ENCODE measurements at places on chromosomes 16 and 17.

DNA sequence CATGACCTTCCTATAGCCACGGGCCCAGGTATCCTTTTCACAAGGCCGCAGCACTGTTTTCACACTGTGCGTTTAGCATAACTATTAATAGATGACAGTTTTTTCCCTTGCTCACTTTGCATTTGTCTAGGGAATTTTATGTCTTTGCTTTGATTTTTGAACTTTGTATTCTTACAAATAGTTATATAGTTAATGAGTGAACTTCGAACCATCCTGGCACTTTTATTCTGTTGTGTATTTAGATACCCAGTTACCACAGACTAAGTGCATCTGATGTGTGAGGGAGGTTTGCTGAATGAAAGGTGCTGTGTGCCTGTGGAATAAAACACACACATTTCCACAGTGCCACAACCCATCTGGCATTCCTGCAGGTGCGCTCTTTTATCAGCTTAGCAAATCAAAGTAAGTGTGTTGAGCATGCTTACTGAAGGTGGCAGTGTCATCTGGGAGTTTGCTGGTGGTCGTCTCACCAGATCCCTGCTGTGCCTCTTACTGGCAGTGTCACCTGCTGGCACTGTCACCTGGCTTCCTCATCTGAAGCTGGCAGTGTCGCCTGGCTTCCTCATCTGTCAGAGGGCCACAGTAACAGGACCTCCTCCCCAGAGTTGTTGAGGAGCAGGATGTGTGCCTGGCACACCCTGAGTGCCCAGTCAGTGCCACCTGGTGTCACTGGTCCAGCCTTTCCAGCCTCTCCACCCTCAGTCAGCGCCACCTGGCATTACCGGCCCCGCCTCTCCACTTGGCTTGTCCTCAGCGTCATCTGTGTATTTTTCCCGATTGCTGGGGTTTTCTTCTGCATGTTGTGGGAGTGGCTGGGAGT lies 37.6 kb downstream of the USP10 start:
- no peak for DNase-seq

DNA sequence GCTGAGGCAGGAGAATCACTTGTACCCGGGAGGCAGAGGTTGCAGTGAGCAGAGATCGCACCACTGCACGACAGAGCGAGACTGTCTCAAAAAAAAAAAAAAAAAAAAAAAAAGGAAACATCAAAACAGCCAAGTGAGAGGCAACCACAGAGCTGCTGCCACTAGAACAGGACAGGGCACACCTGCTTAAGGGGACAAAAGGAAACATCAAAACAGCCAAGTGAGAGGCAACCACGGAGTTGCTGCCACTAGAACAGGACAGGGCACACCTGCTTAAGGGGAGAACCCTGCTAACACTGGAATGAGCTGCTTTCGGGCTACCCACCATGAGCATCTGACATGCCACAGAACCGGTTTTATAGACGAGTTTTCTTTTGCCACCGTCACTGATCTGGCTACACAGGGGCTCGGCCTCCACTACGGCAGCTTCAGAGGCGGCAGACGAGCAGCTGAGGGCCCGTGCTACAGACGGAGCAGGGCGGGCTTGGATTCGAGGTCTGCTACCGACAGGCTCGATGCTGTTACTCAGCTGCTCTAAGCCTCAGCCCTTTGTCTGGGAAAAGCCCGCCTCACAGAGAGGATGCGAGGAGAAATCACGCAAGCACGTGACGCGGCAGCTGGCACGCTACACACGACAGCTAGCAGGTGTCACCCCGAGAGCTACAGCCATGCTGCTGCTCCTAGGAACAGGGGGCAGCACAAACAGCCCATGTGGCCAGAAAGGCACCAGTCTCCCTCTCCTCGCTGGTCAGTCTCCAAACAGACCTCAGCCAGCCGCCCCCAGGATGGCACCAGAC lies 2.0 kb downstream of the P4HB start:
- peak; percentile 73 for DNase-seq

DNA sequence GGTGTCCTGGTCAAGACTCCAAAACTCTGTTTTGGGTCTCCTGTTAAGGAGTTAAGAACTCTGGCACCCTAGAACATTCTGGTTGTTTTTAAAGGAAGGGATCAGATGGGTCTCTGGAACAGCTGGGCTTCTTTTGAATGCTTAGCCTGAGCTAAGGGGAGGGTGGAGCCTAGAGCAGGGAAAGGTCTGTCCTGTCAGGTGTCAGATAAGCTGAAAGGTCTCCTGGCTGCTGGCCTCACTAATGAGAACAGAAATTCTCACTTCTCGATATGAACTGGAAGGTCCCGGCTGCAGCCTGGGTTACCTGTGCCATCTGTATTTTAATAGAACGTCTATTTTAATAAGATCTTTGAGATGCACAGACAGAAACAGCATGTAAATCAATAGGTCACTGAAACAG lies 69.0 kb downstream of the RAP1GAP2 start:
- DNase-seq: no peak

- no peak for DNase-seq
These were observed 4.8 kb downstream of the SPNS2 start for GRCh38 chr17:4503283-4504025.

DNA sequence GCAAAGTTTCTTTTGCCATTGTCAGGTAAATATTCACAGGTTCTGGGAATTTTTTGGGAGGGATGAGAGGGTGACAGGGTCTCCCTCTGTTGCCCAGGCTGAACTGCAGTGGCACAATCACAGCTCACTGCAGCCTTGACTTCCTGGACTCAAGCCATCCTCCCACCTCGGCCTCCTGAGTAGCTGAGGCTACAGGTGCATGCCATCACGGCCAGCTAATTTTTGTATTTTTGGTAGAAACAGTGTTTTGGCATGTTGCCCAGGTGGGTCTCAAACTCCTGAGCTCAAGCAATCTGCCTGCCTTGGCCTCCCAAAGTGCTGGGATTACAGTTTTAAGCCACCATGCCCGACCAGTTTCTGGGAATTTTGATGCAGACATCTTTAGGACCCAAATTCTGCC lies 53.0 kb downstream of the IQCK start:
- DNase-seq: no peak

DNA sequence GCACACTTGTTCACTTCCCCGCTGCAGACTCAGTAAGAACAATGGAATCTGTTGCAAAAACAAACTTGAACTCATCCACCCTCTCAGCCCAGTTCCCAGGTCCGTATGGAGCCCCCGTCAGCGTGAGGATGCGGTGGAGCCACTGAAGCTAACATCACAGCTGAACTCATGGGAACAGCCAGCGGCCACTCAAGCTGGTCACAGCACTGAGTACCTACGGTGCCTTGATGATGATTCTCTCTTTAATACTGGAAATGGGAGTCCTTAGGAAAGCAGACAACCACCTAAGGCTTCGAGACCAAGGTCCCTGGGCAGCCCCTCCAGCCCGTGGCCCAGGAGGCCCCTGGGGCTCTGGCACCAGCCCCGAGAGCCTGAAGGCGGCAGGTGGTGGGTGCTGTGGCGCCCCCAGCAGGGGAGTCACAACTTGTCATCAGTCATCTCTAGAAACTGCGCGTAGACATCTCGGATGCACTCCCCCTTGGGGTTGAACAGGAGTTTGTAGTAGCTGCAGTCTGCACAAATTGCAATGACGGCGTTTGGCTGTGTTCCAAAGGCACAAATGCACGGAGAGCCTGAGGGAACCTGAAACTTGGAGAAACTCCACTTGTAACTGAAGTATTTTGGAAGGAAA lies 31.0 kb upstream of the RHOT1 start:
- peak; percentile 44 for DNase-seq

DNA sequence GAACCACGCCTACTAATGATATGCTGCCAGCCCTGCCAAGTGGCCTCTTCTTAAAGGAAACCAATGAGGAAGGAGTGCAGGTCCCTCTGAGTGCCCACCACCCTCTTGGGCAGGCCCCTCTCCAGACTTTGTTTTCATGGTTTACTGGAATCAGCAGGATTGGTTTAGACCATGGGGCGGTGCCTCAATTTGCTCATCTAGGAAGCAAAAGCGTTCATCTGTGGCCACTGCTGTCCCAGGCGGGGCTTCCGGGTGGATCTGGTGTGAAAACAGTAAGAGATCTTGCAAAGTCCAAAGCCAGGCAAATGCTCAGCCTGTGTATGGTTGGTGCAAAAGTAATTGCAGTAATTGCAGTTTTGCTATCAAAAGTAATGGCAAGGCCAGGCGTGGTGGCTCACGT lies 71.3 kb downstream of the AMFR start:
- no peak for DNase-seq

DNA sequence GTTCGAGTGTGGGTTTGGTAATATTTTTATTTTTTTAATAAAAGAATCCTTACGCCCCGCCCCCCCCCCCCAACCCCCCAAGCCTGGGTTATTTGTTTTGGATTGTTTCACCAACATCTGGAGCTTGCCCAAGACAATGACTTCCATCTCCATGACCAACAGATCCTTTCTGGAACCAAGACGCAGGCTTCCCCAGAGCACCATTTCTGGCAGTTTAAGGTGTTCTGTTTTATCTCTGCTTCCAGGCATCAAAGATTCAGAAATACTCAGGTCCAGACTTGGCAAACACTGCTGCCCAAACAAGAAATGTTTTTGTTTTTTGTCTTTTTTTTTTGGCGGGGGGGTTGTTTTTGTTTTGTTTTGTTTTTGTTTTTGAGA lies 56.1 kb downstream of the PLXDC1 start:
- no peak for DNase-seq

GRCh38 chr17:67992548-67993152 lies 3.6 kb downstream of the C17orf58 start:
- no peak for DNase-seq

- DNase-seq: peak; percentile 89
These were observed 885 bp upstream of the SLFN13 start for GRCh38 chr17:35449371-35449931.

DNA sequence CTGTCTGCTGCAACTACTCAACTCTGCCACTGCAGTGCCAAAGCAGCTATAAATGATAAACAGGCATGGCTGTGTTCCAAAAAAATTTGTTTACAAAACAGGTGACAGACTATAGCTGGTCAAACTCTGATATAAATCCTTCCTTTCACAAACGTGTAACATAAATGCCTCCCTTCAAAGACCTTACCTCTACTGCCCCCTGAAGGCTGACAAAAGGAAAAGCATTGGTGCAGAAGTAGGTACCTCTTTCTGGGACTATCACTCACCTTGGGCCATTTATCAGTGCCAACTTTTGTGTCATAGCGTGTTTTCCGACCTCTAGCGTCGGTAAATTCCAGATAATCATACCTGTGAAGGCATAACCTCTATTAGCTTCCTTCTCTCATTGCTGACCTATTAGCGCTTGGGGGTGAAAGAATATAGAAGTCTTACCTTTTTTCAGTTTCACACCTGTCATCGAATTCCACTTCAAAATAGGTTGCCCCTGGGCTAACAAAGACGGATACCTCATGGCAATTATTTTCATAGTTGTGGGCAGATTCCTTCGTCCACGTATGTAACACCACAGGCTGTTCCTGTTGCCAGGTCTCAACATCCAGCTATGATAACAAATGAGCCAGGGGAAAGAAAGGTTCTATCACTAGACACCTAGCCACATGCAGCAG lies 67.9 kb downstream of the ZZEF1 start:
- peak; percentile 20 for DNase-seq

DNA sequence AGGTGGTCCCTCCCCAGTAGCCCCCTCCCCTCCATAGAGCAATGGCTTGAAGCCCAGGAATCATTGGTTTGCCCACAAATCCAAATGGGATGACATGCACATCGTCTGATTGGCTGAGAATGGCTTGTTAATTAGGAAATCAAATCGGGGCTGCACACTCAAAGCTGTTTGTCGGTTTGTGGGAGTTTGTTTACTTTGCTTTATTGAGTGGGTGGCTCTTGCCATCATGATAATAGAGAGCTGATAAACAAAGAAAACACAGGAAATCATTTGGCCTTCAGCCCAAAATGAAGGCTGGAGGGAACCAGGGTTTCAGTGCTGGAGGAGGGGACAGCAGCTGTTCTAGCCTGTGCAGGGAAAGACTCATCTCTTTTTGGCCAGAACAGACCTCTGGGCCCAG lies 316.3 kb downstream of the CBLN1 start:
- DNase-seq: no peak

DNA sequence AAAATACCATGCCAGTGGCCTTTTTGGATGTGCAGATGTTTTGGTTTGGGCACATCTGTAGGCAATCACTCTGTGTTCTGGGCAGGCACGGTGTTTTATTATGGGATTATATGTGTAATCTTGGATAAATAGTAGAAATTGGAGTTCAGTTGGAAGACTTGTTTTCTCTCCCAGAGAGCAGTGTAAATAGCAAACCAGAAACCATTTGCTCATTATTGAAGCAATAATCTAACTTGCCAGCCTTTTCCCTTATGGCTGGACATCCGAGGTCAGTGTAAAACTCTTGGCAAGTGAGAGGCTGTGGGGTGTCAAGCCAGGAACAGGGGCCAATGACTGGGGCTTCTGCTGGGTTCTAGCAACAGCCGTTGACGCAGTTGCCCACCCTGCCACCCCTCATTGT lies 69.9 kb downstream of the IRX3 start:
- no peak for DNase-seq

GRCh38 chr16:3509470-3509928 lies 8.7 kb downstream of the CLUAP1 start:
- no peak for DNase-seq

GRCh38 chr17:74163271-74163821 lies 40.1 kb upstream of the RPL38 start:
- DNase-seq: peak; percentile 11

DNA sequence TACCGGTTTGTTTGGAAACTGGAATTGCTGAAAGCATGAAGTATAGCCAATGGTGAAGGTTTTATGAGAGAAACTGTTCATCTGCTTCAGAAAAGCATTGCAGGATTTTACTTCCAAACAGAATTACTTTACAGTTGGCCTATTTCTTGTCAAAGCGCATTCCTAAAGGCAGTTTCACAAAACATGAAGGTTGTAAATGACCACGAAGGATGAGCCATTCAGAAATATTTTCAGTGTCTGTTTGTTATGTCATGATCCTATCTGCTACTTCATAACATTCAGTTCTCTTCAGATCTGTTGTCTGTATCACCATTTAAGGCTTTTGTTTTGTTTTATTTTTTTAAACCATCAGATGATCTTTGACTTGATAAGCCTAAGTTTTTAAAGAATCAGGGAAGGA lies 45.7 kb downstream of the AATF start:
- DNase-seq: no peak

DNA sequence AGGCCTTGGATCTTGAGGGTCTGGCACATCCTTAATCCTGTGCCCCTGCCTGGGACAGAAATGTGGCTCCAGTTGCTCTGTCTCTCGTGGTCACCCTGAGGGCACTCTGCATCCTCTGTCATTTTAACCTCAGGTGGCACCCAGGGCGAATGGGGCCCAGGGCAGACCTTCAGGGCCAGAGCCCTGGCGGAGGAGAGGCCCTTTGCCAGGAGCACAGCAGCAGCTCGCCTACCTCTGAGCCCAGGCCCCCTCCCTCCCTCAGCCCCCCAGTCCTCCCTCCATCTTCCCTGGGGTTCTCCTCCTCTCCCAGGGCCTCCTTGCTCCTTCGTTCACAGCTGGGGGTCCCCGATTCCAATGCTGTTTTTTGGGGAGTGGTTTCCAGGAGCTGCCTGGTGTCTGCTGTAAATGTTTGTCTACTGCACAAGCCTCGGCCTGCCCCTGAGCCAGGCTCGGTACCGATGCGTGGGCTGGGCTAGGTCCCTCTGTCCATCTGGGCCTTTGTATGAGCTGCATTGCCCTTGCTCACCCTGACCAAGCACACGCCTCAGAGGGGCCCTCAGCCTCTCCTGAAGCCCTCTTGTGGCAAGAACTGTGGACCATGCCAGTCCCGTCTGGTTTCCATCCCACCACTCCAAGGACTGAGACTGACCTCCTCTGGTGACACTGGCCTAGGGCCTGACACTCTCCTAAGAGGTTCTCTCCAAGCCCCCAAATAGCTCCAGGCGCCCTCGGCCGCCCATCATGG lies 4.0 kb upstream of the ADGRG3 start:
- no peak for DNase-seq

- no peak for DNase-seq
These were observed 553 bp upstream of the RAB11FIP4 start for GRCh38 chr17:31390748-31391495.

Measured in HL-60 (cell line).